SK-N-SH (cell line): ENCODE measurements at places on chromosomes 1 and 21. TPM values are rescaled to one million over a fixed set of nuclear protein-coding genes. Genes with fewer than 3 reads are reported as not detected.

Gene ARHGAP29
- polyA plus RNA-seq: 20.1 and 23.3 TPM in 2 replicates

Gene ANGPTL3
- polyA plus RNA-seq: not detected in 2 replicates

Gene DENND2C
- 0.02 and 0.03 TPM in 2 replicates for polyA plus RNA-seq

Gene SPATA17
- 0.81 and 1.2 TPM in 2 replicates for polyA plus RNA-seq

Gene OR10Z1
- not detected in 2 replicates for polyA plus RNA-seq

GRCh38 chr1:241171991-241172390, 185.0 kb downstream of the RGS7 start:
- no peak for DNase-seq

- DNase-seq: no peak
Observed at GRCh38 chr1:74674278-74675048, 871 bp upstream of the ERICH3 start.

- DNase-seq: no peak
Observed at GRCh38 chr1:151619489-151620093, 7.7 kb downstream of the SNX27 start.

GRCh38 chr1:231600458-231600976, 26.1 kb upstream of the DISC1 start:
- peak; percentile 33 for DNase-seq

DNA sequence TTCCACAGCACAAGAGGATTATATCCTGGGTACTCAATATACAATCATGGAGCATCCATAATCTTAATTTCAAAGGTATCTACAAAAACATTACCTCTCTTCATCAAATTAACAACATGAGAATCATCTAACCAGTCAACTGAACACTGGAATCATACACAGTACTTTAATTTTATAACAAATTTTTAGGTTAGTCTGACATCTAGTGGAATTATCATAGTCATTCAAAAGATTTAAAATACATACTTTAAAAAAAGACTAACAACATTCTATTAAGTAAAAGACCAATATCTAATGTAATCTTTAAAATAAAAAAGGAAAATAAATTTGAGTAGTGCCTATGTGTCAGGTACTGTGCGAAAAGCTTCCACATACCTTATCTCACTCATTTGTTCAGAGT, 16.8 kb upstream of the SH3GLB1 start:
- peak; percentile 11 for DNase-seq

GRCh38 chr1:86423473-86423872, 498 bp upstream of the CLCA2 start:
- no peak for DNase-seq

DNA sequence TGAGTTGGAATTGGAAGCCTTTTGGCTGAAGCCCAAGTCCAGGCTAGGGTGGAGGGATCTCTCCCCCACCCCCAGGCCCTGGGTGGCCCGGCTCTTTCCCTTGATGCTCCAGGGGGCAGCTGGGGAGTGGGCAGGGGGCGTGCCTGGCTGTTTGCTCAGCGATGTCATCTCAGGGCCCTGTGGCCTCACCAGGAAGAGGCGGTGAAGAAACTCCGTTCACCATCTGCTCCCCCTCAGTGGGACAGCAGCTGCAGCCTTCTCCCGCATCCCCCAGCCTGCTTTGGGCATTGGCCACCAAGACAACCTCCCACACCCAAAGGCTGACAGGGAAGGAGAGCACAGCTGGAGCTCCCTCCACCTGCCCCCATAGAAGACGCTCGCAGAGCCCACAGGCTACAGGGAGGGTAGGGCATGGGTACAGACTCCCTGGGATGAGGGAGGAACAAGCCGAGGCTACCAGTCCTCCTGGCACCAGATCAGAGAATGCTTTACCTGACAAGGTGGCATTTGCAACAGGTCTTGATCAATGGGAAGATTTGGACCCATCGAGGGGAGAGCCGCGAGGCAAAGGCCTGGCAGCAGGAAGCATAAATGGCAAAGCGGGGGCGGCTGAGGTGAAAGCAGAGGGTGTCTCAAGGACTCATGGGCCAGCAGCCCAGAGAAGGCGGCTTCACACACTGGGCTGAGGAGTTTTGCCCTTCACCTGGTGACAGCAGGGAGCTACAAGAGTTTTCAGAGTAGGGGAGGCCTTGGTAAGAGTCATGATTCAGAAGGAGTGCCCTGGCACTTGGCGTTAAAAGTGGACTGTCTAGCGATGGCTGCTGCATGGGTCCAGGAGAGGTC, 6.5 kb upstream of the GUCA2A start:
- no peak for DNase-seq

- no peak for DNase-seq
Observed at GRCh38 chr1:156246781-156247459, 936 bp downstream of the PAQR6 start.

DNA sequence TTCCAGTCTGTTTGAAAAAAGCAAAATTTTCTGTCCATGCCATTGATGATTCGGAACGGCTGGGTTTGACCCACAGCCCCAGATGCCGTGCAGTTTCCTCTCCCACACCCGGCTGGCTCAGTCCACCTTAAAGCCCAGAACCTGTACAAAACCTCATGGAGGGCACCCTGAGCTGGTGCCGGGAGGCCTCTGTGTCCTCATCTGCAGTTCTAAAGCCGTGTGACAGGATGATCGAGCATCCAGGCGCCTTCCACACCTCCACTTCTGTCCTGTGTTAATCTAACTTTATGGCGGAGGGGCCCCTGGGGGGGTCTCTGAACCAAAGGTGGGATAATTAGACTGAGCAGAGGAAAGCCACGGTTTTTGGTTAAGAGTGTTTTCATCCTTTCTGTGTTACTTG, 49.6 kb downstream of the SLC37A1 start:
- no peak for DNase-seq

DNA sequence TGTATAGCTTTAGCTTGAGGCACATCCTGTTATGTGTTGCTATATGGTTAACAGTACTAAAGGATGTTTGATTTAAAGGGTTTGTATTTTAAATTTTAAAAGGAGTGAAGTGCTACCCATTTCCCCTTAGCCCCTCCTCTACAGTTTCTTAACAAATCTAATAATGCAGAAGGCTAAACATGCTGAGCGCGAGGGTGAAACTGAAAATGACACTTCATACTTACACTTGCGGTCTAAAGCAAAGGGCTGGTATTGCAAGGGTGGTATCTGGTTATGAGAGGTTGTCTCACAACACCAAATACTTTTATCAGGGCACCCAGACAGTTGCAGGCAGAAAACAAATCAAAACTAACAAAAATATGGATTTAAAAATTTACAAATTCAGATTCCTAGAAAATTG, 172.3 kb downstream of the SIPA1L2 start:
- DNase-seq: no peak
